ENCODE measurements at places on chromosomes 4 and X.

GRCh38 chr4:23887173-23887572 lies 2.7 kb downstream of the PPARGC1A start:
- peaks cover 41% of the 10 kb centered on the region for H3K27me3 ChIP-seq
- H3K27ac ChIP-seq, result no peak overlapping the region
- peaks cover 34% of the 10 kb centered on the region for H3K4me1 ChIP-seq
- no peak overlapping the region for H3K4me3 ChIP-seq

DNA sequence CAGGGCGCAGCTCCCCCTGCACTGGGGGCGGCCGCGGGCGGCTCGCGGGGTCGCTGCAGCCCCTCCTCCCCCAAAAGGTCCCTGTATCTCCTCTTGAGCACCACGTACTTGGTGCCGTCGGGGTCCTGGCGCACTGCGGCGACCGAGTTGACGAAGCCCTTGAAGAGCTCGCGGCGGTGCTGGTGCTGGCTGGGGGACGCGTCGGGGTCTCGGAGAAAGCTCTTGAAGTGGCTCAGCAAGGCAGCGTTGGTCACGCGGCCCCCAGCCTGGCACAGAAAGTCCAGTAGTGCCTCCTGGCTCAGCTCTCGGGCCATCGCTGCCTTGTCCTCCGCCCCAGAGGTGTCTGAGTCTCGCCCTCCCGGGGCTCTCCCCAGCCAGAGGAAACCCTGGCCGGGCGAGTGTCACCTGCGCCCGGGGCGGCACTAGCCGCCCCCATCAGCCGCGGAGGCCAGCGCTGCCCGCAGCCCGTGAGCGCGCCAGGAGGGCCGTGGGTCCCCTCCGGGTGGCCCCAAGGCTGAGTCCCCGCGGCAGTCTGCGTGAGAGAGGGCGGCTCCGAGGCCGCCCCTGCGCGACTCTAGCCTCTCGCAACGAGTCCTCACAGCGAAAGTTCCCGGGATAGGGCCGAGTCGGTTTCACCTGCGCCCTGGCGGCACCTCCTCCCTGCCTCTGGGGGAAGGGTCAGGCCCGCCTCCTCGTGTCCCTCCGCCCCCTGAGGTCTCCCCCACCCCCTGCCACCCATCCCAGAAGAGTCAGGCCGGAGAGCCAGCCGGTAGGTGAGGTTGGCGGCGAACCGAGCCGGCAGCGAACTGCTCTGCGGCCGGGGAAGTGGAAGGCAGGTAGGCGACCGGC lies at the start of gene SOWAHB:
TSS of gene SOWAHB (minus strand) at position 609 of the 849 bp plus-strand sequence. CDS start at position 314, 295 bp downstream.
- peak; percentile 56 for DNase-seq
- H3K27ac ChIP-seq, result no peak within 1 kb of the TSS
- H3K36me3 ChIP-seq, result no peaks in the 10 kb centered on the region
- H3K27me3 ChIP-seq, result peaks cover 35% of the 10 kb centered on the region
- H3K4me3 ChIP-seq, result peak within 1 kb of the TSS; percentile 73
- peaks cover 11% of the 10 kb centered on the region for H3K4me1 ChIP-seq

GRCh38 chrX:43000121-43000520 lies 222.2 kb upstream of the PPP1R2C start:
- H3K27me3 ChIP-seq, result no peaks in the 10 kb centered on the region
- H3K27ac ChIP-seq, result no peak overlapping the region

DNA sequence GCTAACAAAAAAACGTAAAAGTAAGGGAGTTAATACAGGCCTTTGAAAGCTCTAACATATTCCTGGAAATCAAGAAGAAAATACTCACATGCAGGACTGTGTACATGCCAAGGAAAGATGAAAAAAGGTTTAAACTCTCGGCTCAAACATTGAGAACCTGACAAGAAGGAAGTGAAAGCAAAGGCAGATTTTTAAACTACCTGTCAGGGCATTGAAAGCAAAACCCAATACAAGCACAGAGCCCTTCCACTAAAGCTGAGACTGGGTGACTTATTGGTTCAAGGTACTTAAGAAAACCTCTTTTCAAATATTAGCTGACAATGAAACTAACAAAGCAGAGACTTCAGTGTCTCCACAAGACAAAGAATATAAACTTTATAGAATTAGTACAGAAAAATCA lies 313.0 kb upstream of the GRID2 start:
- no peak overlapping the region for H3K27ac ChIP-seq
- no peaks in the 10 kb centered on the region for H3K36me3 ChIP-seq
- no peak for DNase-seq
